ENCODE measurements at places on chromosomes 13 and 19. TPM values are rescaled to one million over a fixed set of nuclear protein-coding genes. Genes with fewer than 3 reads are reported as not detected.
A peak's percentile ranks its signal among the peaks of the same experiment; 100 is the strongest.

DNA sequence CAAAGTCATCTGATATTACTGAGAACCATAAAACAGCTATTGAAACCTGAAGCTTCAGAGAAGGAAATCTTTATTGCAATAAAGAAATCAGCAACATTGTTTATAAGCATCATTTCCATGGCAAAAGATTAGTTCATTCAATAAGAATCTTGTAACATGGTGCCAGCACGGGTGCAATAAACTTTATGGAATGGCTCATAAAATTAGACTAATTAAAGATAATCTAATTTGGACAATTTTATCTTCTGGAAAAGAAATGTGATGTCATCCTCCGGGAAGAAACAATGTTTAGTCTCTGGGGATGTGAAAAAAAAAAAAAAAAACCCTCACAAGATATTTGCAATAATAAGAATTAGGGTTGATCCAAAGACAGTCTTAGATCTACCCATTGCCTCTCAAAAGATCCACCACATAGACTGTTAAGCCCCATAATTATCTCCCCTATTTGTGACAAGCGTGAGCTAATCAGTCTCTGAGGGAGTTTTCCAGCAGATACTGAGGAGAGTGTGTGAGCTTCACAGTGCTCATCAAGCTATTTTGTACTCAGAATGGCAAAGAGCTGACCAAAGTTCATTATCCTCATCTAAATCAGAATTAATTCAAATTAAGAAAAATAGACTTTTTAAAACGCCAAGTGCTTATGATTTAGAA lies 297.0 kb upstream of the EDNRB start:
- DNase-seq = no peak

DNA sequence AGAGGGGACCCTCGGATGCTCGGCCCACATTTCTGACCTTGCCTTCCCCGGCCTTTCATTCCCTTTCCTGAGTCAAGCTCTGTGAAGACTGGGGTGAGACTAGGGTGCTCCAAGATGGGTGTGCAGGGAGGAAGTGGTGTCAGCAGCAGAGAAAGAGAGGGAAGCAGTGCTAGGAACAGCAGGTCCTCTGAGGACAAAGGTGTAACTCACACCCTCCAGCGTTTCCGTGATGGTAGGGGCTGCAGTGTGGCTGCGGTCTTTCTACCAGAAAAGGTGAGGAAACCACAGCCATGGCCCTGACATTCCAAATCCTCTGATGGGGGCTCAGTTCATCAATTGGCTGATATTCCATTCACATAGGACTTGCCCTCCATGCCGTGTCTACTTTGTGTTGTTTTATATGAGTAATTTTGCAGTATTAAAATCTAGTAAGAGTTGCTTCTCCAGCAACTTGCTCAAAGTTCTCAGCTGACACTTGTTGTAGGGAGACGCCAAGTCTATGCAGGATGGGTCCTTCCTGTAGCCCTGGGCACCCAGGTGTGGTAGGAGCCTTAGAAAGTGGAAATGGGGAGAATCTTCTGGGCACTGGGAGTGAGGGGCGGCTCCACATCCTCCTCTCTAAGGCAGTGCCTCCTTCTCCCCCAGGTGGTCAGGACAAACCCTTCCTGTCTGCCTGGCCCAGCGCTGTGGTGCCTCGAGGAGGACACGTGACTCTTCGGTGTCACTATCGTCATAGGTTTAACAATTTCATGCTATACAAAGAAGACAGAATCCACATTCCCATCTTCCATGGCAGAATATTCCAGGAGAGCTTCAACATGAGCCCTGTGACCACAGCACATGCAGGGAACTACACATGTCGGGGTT lies 1.6 kb downstream of the KIR3DL1 start:
- DNase-seq = no peak

GRCh38 chr13:71540098-71540497 lies 326.9 kb downstream of the DACH1 start:
- DNase-seq = no peak

GRCh38 chr19:40283414-40284250 lies 1.5 kb downstream of the AKT2 start:
- DNase-seq = no peak

DNA sequence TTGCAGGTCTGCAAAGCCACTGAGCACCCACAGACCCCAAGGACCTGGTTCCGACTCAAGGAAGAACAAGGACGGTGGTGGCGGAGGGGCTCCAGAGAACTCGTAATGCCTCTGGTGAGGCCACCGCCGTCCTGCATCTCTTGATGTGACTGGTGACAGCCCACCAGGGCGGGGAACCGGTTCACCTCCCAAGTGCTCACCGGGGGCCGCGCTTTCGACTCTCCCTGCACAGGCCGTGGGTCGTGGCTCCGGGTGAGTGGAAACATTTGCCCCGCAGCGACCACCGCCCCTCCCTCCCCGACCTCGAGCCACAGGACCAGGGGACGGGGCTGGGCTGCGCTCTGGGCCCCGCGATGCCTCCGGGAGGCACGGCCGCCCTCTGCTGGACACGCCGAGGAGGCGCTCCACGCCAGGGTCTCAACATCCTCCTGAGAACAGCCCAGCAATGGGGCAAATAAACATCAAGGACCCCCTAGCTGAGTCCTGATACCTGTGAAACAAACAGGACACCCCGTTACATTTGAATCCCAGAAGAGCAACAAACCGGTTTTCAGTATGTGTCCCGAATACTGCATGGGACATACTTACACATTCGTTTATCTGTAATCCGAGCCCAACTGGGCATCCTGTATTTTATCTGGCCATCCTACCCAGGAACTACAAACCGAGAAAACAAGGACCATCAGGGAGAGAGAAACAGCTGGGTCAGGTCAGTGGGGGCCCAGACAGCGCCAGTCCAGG lies 3.9 kb upstream of the PLPP2 start:
- peak; percentile 44 for DNase-seq

- no peak for DNase-seq
Observed at GRCh38 chr13:51673165-51673564, 88.9 kb downstream of the WDFY2 start.

- no peak for DNase-seq
Observed at GRCh38 chr13:28889086-28889732, 69.1 kb downstream of the MTUS2 start.

DNA sequence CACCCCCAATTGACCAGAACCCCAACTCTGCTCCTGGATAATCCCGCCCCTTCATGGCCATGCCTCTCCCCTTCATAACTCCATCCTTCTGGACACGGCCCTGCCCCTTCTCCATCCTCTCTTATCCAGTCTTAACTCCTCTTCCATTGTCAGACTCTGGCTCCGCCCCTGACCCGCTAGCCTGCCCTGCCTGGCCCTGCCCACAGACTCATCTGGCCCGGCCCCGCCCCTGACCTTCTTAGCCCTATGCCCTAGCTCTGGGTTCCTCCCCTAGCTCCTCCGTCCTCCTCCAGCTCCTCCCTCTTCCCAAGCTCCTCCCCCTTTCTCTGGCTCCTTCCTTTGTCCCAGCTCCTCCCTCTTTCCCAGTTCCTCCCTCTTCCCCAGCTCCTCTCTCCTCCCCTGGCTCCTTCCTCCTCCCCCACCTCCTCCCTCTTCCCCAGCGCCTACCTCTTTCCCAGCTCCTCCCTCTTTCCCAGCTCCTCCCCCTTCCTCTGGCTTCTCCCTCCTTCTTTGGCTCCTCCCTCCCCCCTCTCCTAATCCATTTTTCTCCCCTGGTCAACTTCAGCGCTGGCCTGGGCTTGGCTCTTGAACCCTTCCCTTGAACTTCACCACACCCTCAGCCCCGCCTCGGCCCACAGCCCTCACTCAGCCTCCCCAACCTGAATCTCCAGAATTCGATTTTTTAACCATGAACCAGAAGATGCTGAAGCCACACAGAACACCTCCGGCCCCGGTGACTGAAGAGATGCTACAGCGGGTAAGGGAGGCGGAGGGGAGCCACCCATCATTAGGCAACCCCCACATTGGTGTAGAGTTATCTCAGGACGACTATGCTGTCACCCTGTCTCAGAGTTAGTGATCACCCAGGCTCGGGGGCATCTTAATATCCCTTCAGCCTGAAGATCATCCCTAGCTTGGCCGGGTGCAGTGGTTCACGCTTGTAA lies 9.2 kb upstream of the ZNF358 start:
- peak; percentile 51 for DNase-seq

DNA sequence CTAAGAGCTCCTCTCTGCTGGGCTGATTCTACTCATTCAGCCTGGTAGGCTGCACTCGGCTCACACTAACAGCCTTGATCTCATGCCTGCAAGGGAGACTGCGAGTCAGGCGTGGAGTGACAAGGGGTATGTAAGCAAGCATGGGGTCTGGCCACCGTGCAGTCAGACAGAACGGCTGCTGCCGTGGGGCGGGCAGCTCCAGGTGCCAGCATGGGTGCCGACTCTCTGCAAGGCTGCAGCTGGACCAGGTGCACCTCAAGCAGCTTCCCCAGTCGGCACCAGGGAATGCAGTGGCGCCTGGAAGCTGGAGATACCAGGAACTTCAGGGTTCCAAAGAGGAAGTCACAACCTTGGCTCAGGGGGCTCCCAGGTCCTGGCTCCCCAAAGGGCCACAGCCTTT lies 892.3 kb downstream of the OLFM4 start:
- DNase-seq = no peak

DNA sequence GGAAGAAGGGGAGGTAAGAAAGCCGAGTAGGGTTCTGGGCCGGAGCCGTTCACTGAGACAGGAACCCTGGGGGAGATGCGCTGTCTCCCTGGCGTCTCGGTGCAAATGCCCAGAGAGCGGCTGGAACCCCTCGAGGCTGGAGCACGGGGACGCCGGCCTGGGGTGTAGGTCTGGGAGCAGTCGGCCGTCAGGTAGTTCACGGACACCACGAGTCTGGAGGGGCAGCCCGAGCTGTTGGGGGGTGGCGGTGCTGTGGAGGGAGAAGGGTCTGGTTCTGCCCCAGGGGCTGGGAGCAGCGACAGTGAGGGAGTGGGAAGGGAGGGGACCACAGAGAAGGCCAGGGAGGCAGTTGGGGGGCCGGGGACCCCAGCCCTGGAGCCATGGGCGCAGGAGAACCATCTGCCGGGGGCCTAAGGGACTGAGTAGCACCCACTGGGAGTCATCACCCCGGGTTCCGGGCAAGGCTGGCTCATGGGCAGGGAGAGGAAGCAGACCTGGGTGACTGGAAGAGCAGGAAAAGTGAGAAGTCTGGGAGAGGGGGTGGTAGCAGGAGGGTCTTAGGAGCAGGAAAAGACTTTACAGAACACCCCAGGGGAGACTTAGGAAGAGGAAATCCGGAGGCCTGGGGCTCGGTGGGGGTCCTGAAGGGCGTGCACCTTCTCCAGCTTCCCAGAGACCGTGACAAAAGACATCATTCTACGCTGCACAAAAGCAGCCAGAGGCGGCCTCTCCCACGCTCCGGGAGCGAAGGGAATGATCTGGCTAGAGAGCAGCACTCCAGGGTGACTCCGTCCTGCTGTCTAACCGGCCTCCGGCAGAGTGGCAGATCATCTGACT lies 173.1 kb upstream of the SOX1 start:
- DNase-seq = no peak

DNA sequence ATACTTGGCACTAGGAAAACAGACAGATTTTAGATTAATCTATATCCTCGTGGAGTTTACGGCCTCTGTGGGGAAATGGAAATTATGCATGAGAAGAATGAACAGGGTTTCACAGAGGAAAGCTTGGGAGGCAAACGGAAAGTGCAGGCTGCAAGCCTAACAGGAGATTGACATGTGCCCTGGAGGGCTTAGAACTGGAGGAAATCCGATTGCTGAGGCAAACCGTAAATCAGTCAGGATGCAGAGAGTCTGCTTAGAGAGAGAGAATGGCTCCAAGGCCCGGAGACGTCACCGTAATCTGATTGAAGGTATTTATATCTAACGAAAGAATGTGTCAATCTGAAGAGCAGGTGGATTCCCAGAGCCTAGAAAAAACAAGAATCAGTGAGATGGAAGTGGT lies 143.2 kb downstream of the KATNAL1 start:
- DNase-seq = no peak

GRCh38 chr13:76383676-76384461 lies 502.3 kb downstream of the KCTD12 start:
- DNase-seq = no peak

DNA sequence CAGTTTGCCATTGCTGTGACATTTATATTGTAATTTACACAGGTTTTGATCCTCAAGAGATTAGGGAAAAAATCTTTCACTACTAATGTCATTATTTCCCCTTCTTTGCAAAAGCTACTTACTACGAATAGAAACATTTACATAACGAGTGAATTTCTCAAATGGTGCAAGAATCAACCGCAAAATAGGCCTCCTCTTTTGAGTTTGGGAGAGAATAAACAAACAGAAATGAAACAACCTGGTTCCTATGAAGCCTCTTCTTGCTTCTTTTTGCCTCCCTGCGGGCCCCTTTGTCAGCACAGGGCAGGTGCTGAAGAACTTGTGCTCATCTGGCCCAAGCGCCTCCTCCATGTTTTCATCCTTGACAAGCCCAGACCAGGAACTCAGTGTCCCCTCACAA lies 10.1 kb upstream of the GJA3 start:
- DNase-seq = no peak

DNA sequence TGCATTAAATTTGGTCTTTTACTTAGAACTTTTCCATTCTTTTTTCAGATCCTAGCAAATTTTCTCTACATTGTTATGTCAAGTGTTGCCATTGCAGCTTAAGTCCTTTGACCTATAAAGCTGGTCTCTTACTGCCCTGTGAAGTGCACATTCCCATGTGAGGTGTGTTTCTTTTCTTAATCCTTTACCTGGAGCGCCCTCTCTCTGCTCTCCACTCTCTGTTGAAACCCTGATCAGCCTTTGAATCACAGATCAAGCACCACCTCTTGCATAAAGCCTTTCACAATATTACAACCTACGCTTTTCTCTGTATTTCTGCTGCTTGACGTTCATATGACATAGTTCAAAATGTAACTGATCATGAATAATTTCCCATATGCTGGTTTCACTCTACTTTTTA lies 84.8 kb downstream of the PCDH17 start:
- DNase-seq = no peak

- no peak for DNase-seq
Observed at GRCh38 chr19:29643361-29643935, 21.8 kb upstream of the PLEKHF1 start.

- no peak for DNase-seq
Observed at GRCh38 chr13:66879988-66880387, 350.1 kb downstream of the PCDH9 start.

DNA sequence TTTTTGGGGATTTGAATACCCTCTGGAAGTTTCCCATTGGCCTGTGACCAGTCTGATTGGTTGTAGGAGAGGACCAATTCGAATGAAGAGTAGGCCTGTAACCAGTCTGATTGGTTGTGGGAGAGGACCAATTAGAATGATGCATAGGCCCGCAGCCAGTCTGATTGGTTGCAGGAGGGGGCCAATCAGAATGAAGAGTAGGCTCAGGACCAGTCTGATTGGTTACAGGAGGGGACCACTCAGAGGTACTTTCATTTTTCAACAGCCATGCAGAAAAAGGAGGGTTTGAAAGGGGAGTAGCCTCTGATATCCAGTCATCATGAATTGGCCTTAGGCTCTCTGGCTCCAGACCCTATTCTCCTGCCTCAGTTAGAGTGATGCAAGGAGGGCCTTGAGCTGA lies 30.4 kb upstream of the SLC1A5 start:
- DNase-seq = no peak

OLFM4 gene
- not detected for total RNA-seq

CEACAM21 gene
- 50.0 TPM for total RNA-seq

GPR4 gene
- not detected for total RNA-seq

MYO9B gene
- total RNA-seq = 297 TPM

DYRK1B gene
- total RNA-seq = 20.2 TPM

Data from naive thymus-derived CD4-positive, alpha-beta T cell (primary cell).